ENCODE measurements at places on chromosomes 12 and 14.

- no peak for DNase-seq
These were observed 214.3 kb downstream of the DPF3 start for GRCh38 chr14:72679536-72680151.

DNA sequence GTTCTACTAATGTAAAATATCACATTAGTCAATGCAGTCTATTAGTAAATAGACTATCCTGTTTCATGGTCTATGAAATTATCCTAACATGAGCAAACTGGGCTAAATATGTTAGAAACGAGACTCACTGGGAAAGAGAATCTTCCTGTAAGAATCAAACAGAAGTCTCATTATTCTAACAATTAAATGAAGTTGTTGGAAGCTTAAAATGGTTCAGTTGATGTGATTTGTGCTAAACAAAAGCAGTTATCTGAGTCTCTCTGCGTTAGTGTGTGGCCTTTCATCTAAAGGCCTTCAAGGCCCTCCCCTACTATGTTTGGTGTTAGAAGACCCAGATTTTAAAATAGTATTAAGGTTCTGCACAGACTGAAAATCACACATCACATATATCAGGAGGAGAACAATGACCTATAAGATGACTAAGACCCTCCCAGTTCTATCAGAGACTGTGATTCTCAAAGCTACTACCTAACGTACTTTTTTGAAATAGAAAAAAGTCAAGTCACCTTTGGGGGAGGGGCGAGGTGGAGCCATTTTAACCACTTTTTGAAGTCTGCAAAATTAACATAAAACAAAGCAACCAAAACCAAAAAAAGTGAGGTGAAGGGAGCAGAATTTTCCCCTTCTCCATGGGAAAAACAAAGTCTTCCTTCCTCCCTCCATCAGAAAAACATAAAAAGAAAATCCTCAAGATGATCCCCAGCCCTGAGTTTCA is 82.3 kb downstream of the DENND5B start:
- DNase-seq: no peak

DNA sequence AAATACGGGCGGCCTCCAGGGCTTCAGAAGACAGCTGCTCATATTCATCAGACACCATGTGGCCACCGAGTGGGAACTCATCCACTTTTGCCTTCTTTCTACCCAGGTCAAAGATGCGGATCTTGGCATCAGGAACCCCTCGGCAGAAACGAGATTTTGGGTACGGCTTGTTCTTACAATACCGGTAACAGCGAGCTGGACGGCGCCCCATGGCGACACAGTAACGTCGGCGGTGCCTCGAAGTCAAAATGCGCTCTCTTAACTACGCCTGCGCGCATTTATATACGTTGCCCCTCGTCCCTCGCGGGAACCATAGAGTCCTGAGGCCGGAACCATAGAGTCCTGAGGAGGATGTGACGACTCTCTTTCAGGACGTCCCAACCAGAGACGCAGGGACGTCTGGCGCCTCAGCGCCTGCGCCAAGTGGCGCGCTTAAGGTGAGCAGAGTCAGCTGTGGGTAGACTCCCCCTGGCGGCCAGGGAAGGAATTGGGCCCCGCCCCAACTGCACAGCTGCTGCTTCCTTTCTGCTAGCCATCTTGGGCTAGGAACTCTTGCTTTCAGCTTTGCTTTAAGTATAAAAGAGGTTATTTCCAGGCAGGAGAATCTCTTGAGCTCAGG is at the start of gene RPL10L:
RPL10L (minus strand) TSS at position 256 of the 619 bp plus-strand sequence; CDS start at position 211, 45 bp downstream.
- DNase-seq: no peak

DNA sequence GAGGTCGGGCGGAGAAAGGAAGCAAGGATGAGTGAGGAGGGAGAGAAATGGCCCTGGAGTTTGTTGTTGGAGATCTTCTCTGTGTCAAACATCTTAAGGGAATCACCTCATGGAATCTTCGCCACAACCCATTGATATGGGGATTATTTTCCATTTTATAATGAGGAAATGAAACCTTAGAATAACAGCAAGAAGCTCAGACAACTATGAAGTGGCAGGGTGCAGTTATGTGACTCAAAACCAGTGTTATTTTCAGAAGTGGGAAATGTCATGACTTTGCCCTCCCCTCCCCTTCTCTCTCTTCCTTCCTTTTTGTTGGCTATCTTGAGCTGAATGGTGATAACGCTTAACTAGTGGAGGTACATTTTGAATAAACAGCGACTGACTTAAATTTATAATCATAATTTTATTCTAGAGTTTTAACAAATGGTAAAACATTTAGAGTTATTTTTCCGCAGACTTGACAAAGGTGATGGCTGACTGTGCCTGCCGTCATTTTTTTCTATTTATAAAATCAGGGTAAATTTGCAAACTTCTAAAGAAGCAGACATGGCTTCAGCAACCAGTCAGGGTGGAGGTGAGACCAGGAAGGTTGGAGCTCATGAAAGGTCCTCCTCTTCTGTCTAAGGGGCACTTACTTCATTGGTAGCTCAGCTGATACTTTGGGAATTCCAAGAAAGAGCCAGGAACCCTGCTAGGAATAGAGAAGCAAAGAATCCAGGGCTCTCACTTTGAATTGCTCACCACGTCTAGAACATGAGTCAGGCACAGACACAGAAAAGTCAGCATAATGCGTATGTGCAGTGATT is 232.4 kb downstream of the RGS6 start:
- no peak for DNase-seq

DNA sequence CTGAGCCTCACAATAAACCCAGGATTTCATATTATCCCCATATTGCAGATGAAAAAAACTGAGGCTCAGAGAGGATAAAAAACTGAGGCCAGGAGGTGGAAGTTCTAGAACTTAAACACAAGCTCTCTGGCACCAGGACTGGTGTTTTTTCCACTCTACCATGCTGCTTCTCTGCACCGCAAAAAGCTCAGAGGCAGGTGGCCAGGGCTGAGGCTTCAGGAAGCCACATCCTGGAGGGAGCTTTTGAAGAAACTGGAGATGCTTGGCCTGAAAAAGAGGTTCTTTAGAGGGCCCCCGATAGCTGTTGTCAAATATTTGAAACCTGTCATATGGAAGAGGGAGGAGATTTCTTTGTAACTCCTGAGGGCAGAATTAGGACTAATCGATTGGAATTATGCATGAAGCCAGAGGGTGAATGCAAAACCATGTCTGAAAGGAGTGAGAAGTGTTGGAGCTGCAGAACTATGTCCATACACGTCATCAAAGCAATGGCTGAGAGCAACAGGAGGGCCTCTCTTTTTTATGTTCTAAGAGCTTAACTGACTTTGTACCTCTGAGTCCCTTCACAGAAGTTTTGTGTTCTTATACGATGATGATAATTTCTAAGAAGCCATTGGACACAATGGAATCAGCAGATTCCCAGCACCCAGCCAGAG is 448.6 kb downstream of the FUT8 start:
- DNase-seq: no peak

GRCh38 chr14:85620947-85621346 is 91.0 kb downstream of the FLRT2 start:
- DNase-seq: no peak

DNA sequence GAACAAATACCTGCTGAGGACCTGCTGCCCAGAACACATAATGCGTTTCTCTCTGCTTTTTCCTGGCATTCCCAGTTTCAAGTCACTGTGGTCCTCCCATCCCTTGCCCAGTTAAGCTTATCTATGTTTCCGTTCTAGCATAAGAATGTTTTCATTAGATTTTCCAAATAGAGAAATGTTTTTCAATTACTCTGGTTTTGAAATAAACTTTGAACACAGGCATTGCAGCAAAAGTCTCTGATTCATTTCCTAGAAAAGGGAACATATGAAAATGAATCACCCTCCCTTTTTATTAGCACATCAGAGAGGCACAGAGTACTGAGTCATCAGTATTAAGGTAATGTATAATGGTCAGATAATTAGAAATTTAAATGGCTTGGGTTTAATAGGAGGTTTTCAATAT is 201.1 kb upstream of the TMEM260 start:
- no peak for DNase-seq

DNA sequence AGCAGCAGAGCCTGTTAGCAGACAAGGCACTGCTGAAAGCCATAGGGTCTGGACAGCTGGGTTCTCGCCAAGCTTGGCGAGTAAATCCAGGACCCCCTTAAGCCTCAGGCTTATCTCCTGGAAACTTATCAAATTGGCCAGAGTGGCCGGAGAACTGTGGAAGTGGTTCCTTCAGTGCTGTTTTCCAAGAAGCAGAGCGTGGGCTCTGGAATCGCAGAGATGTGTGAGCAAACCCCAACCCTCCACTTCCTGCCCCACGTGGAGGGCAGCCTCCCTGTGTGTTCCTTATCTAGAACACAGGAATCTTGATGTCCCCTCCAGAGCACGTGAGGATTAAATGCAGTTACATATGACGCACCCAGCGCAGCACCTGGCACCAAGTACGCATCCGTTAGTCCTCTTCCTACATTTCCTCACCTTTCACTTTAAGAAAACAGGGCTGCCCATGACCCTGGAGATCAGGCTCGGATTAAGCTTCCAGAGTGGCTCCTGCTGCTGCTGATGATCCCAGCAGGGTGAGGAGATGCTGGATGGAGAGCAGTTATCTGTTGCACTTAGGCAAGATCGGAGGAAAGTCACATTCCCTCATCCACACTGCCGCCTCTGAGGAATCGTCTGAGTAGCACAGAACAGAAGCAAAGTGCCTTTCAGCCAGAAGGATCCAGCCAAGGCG is 35.0 kb downstream of the MMAB start:
- no peak for DNase-seq

- DNase-seq: no peak
These were observed 64.8 kb downstream of the PRICKLE1 start for GRCh38 chr12:42524716-42525115.

- DNase-seq: no peak
These were observed 24.9 kb downstream of the DGLUCY start for GRCh38 chr14:91138511-91139359.

GRCh38 chr12:51868821-51869495 is 18.9 kb upstream of the ANKRD33 start:
- no peak for DNase-seq

All from HS-27A (cell line).